ENCODE measurements at places on chromosomes 4 and X. TPM values are rescaled to one million over a fixed set of nuclear protein-coding genes. Genes with fewer than 3 reads are reported as not detected.

Gene ETNPPL
- total RNA-seq, result not detected

Gene AGA
- total RNA-seq, result 40.5 TPM

Gene KCNE5
- 0.52 TPM for total RNA-seq

Gene GPR50
- total RNA-seq, result not detected

Gene TBC1D8B
- total RNA-seq, result 32.2 TPM

Gene NDUFC1
- 32.5 TPM for total RNA-seq

Measured in smooth muscle cell of the pulmonary artery (primary cell).